GM12892 (cell line): ENCODE measurements at places on chromosomes 11 and 22.

- DNase-seq: no peak
These were observed 13.3 kb downstream of the EIF3F start for GRCh38 chr11:8000390-8000789.

- no peak for DNase-seq
These were observed 51.7 kb upstream of the ME3 start for GRCh38 chr11:86724137-86724536.

DNA sequence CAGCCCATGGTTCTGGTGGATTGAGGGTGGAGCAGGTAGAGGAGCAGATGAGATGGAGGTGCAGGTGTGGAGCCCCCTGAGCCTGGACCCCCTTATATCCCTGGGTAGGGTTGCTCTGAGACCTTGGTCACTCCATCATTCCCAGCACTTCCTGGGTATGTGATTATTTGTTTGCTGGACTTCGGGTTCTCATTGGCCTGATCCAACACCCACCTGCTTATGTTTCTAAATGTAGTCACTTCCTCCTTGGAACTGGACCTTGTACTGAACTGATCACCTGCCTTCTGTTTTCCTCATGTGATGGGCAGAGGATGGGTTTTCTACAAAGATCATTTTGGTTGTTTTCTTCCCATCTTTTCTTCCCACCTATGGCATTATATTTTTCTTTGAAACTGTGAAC is at the start of gene KRTAP5-4:
TSS of gene KRTAP5-4 (minus strand) at position 53 of the 400 bp plus-strand sequence. CDS start at position 8, 45 bp downstream.
- DNase-seq: no peak

DNA sequence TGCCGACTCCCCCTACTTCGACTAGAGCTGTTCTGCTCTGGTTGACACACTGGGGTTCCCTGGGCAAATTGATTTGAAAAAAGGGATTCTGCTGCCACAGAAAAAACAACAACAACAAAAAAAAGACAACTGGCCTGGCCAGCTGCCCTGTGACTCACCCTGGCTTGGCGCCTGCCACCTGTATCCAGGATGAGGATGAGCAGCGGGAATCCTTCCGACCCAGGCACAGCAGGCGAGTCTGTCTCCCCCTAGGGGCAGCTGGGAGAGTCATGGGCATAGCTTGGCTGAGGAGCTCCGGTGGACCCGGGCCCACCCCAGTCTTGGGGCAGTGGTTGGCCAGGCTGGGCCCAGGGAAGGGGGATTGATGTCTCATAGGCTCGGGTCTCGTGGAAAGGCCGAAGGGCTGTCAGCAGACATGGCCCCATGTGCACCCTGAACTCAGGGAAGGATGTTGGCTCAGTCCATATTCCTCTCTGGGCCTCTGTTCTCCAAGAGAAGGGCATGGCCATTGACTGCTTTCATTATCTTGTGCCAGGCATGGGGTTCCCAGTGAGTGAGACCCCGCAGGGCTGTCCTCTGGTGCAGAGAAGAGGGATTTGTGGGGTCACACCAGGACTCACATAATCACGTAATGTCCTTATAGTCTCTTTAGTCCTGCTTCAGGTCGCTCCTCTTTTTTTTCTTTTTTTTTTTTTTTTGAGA is 10.4 kb upstream of the SUN2 start:
- peak; percentile 63 for DNase-seq

DNA sequence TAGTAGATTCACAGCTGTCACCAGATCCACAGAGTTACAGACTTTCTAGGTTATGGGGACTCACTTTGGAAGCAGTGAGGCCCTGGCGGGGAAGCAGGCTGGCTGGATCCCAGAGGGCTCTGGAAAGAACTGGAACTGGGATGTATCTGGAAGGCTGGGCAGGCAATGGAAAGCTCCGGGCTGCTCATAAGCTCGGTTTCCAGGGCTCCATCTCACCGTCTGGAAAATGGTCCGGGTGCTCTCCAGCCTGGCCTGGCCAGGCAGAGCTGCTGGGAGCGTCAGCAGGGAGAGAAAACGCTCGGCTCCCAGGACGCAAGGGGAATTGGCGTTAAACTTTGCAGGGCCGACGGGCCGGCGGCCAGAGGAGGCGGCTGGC is 335 bp upstream of the SEZ6L start:
- no peak for DNase-seq

DNA sequence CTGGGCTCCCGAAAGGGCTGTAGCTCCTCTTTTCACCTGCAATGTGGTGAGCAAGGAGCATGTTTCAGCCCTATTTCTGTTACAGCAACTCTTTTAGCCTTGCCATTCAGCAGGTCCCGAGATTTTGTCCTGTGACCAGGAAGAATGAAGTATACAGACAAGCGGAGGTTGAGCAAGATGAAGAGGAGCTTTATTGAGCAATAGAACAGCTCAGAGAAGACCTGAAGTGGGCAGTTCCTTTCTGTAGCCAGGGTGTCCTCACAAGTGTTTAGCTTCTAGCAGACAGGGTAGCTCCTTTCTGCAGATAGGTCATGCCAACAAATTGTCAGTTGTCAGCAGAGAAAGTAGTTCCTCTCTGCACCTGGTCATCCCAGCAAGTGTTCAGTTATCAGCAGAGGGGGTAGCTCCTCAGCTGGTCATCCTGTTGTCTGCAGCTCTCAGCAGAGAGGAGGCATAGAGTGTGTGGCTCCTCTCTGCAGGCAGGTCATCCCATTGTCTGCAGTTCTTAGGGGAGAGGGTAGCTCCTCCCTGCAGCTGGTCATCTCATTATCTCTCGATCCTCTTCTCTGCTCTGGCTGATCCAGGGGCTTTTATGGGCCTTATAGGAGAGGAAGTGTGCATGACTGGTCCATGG is 5.4 kb upstream of the OR56A4 start:
- DNase-seq: no peak

GRCh38 chr11:61712846-61713245 is 32.7 kb downstream of the DAGLA start:
- DNase-seq: no peak

GRCh38 chr22:38868286-38868721 is 3.7 kb downstream of the CBX6 start:
- DNase-seq: no peak

- DNase-seq: no peak
These were observed 18.8 kb upstream of the ACCSL start for GRCh38 chr11:44028816-44029506.

- no peak for DNase-seq
These were observed 5.9 kb downstream of the TAB1 start for GRCh38 chr22:39405346-39406085.

DNA sequence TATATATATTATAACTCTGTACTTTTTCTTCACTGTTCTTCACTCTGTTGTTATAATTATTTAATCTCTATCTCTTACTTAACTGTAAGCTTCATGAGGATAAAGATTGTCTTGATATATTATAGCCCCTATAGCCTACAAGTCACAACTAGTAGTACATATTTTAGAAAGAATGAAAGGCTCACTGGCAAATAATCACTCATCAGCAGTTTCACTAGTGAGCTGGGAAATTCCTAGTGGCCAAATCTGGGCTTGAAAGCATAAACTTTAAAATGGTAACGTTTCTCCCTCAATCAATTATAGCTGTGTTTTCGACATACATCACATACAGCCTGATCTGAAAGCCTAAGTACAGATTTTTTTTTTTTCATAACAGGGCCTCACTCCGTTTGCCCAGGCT is 42.5 kb downstream of the CTSC start:
- DNase-seq: no peak

DNA sequence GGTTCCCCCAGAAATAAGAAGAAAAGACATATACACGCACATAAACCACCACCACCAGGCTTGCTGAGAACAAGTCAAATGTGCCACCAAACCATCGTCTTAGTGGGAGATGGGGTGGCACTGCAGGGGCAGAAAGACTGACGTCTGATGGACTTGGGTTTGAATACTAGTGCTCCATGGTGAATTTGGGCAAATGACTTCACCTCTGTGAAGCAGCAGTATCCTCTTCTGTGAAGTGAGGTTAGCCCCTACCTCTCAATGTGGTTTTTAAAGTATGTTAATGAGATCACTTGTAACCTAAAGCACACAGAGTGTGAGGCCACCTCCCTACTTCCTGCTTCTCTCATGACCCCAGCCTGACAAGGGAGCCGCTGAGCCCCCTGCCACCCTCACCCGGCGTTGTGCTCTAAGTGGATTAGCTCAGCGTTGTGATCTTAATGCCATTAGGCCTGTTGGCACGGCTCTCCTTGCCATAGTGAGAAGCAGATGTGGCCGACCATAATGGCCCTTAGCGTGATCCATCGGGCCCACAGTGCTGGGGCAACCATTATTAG is 14.4 kb downstream of the ZBTB16 start:
- DNase-seq: no peak

DNA sequence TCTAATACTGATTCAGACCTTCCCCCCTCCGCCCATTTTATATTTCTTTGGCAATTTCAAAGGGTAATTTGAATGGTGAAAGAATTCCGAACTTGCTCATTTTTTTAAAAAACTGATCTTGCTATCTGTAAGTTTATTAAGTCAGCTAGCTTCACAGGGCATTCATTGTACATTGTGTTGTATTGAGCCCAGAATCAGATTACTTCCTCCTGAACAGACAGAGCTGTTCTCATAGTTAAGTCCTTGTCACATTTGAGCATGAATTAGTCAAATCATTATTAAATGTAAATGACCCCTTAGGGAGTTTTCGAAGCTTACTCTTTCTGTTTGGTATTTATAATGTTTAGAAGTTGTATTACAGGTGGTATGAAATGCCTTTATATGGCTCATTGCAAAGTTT is 34.4 kb downstream of the CYP2R1 start:
- DNase-seq: no peak

DNA sequence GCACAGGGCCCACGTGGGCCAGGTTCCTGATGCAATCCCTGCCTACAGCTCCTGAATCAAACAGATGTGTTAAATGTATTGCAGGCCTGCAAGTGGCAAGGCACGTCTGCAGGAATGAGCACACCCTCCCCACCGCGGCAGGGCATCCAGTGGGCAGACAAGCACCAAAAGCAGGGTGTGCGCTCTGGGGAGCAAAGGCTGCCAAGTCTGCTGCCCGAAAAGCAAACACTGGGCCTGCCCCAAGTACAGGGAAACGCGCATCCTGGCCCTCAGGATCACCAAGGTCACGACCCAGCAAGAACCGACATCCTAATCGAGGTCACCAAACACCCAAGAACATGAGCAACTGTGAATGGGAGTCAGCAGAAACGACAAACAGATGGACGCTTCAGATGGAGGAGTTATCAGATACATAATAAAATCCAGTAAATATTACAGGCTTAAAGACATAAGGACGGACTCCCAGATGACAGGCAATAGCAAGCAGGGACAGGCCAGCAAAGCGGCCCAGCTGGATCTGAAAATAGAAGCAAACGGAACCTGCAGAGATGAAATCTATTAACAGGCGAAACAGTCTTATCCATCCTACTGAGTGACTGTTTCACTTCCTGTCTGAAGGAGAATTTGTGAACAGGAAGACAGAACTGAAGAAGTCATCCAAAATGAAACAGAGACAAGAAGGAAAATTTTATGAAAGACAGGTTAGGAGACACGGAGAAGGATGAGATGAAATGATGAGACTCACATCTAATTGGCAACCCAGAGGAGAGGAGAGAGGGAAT is 26.7 kb downstream of the CARS1 start:
- no peak for DNase-seq

DNA sequence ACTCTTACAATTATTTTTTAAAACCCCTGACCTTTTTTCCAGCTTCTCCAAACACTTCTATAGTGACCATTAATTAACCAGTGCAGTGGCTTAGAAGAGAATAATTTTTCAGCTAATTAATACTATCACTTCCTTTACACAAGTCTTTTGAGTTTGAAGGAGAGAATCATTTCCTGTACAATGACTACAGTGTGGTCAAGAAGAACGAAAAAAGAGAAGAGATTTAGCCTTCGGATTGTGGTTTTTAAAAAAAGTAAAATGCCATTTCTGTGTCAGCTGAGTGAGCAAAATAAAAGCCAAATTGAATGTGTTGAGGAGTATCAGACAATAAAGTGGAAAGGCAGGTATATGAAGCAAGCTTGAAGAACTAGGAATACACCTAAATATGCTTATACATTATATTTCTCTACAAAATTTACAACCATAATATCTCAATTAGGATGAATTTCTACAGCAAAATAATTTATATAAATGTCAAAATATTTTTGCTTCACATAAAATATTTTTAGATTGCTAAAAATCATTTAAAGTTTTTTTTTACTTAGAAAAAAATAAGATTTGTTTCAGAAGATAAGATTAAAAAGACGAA is 1155.2 kb upstream of the CNTN5 start:
- DNase-seq: no peak

GRCh38 chr22:43587574-43587973 is 175.8 kb downstream of the MPPED1 start:
- DNase-seq: no peak

GRCh38 chr11:83863272-83863671 is 577.1 kb upstream of the CCDC90B start:
- DNase-seq: no peak

DNA sequence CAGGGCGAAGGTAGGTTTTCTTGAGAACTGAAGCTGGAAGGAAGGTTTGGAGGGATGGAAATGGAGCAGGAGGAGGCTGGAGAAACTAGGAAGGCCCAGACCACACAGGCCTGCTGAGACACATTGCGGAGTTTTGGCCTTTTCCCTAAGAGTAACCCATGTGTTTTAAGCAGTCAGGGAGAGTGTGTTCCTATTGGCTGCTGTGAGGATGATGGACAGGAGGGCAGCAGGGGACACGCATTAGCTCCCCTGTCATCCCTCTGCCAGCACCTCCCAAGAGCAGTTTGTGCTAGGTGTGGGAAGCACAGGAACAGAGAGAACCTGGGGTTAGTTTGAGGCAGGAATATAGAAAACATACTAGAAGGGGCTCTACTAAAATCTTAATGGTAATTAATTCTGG is 842.1 kb downstream of the TBC1D22A start:
- DNase-seq: no peak

- no peak for DNase-seq
These were observed 879.4 kb upstream of the TENM4 start for GRCh38 chr11:80320226-80320625.

GRCh38 chr11:85965202-85965601 is 103.7 kb downstream of the PICALM start:
- DNase-seq: no peak

DNA sequence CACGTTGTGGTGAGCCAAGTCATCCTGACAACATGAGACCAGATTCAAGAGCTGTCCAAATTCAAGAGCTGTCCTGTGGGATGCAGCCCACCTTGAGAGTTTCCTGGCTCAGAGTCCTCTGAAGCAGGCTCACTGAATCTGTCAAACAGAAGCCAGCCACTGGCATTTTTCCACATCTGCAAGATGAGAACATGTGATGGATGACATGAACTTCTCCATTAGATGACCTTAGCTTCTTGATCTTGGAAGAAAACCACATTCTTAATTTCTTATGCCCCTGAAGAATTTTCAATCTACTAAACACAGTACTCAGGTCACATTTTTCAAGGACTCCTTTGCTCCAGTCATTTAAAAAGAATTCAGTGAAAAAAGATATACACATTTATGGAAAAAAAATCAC is 291.0 kb downstream of the GUCY1A2 start:
- no peak for DNase-seq

GRCh38 chr11:1823376-1824220 is 11.2 kb upstream of the SYT8 start:
- DNase-seq: no peak
